ENCODE measurements at places on chromosomes 2 and 18.
A peak's percentile ranks its signal among the peaks of the same experiment; 100 is the strongest.

DNA sequence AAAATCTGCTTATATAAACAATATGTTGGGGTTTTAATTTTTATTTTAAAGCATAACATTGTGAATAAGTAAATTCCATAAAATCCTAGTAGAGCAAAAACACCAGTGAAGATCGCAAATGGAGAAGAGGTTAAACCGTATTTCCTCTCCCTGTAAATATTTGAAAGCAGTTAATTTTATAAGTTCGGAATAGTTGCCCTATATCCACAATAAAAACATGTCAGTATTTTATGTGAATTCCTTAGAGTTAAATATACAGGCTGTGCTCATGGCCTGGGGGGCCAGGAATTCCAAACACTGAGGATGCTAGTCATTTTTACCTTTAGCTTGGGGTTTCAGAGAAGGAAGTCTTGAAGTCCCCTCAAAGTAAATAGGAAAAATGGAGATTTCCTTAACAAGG, 135.0 kb downstream of the FIGN start:
- no peak for DNase-seq

DNA sequence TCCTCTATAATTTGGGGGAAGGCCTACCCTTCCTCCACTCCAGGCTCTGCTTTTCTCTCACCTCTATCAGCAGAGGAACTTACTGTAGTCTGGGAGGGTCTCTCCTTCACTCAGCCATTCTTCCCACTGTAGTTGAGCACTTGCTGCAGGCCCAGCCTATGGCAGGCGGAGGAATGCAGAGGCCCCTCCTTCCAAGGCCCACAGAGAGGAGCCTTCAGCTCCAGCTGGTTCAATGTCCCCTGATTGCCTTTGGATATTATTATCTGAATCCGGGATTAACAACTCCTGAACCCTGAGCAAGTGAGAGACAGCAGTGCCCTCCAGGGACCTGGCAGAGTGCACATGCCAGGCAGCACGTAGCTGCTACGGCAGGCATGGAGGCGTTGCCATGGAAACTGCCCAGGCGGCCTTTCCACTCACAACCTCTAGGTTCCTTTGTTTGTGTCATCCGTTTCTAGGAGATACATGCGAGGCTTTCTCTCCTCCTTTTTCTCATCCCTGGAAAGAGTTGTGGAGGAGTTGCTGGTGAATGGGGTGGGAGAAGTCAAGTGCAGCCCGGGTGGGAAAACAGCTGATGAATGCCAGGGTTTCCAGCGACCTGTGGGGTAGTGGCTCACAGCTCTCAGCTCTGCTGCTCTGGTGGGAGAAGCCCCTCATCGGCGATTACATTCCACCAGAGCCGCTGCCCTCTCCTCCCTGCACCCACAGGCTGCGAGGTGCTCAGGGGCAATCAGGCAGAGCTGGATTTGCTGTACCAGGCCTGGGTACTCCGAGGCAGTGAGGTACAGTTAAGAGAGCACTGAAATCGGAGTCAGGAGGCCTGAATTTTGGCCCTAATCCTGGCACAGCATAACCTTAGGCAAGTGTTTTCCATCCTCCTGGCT, 55.3 kb upstream of the HK2 start:
- peak; percentile 40 for DNase-seq

GRCh38 chr2:85864654-85865053, 24.1 kb downstream of the ST3GAL5 start:
- DNase-seq: no peak

DNA sequence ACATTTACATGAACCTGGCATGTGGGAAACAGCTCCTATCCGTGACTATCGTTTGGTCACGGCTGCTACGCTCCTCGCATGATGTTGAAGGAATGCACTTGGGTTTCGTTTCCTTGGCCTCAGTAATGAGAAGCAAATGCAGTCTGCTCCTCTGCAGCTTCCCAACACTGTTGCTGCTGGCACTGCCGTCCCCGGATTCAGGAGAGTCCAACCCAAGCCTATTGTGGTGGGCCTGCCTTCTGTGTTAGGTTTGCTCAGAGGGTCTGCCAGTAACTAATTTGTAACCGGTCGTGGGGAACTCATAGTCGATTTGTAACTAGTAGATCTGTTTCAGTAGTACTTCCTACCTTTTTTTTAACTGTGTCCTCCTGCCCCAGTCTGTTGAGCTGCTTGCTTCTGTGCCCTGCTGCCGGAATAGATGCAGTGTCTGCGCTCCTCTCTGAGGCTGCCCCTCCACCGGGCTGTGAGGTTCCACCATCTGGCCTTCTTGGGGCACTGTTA, 58.4 kb downstream of the WDSUB1 start:
- DNase-seq: peak; percentile 82

- no peak for DNase-seq
These were observed 73.2 kb downstream of the WDSUB1 start for GRCh38 chr2:159213296-159213695.

DNA sequence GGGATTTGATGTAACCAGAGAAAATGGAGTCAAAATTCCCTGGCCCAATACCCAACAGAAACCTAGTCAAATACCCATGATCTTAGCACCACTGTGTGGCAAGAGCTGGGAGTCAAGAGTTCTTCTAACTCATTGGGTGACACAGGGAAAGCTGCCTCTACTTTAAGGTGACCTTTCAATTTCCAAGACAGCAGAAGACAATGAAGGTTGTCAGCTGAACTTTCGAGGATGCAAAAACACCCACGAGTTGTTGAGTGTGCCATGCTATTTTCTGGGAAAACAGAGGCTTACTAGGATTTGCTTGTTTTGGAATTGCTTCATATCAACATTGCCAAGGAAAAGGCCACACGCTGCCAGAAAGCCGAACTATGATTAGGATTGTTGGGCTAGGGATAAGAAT, 61.6 kb upstream of the CYRIA start:
- no peak for DNase-seq
